Muscle of arm (tissue), 14 donors: ENCODE measurements at places on chromosomes 1 and 21. TPM values are rescaled to one million over a fixed set of nuclear protein-coding genes. Genes with fewer than 3 reads are reported as not detected.

DNA sequence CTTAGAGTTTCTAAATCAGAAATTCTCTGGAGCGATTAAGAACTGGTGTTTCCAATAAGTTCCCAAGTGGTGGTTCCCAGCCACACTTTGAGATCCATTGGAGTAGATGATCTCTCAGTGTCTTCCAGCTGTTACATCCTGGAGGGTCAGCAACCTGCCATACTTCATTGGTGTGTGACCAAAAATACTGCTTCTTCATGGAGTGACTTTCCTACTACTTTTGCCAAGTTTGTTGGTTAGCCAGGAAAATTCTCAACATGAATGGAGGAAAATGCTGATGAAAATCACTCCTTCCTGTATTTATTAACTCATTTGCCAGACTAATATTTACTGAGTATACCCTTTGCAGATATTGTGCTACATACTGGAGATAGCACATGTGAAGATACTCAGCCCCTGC, 186.1 kb downstream of the FGGY start:
- DNase-seq = peak; percentile 51

- no peak for DNase-seq
Measured at GRCh38 chr1:48817505-48818114, 40.9 kb upstream of the BEND5 start.

DNA sequence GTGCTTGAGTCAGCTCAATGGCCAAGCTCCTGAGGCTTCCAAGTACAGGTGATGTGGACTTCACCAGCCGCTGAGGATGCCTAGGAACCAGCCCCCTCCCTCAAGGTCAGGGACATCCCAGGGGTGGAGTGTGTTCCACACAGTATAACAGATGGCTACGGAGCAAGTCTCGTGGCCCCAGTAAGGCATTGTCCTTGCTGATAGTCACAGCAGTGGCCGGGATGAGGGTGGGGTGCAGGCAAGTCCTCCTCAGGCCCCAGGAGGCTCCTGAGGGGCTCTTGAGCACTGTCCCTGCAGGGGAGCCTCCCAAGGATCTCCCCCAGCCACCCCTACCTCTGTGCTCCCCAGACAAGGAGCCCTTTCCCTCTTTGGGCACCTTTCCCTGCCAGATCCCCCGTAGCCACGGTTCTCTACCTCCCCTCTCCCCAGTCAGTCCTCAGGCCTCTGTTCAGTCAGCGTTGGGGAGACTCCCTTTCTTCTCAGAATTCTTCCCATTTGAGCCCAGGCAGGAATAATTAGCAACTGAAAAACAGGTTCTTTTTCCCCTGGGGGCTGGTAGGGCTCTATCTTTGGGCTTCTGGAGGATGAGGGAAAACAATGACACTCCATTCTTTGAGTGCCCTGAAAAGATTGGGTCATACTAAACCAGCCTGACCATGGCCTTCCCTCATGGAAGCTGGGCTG, 7.1 kb upstream of the THEM5 start:
- DNase-seq = no peak

DNA sequence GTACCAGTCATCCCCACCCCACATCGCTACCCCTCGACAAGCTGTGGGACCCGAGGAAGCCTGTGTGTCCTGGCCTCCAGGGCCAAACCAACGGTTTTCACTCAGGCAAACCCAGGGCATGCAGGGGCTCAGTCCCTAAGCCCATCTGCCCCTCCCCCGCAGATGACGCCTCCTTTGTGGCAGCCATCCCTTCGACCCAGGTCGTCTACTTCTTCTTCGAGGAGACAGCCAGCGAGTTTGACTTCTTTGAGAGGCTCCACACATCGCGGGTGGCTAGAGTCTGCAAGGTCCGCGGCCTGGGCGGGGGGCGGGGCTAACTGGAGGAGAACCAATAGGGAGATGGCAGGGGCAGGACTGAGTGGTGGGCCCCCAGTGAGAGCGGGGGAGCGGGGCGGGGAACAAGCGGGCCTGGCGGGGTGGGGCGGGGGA, 7.4 kb downstream of the SEMA4A start:
- peak; percentile 89 for DNase-seq

- DNase-seq = no peak
Measured at GRCh38 chr1:222923506-222923905, 108.7 kb downstream of the DISP1 start.

DNA sequence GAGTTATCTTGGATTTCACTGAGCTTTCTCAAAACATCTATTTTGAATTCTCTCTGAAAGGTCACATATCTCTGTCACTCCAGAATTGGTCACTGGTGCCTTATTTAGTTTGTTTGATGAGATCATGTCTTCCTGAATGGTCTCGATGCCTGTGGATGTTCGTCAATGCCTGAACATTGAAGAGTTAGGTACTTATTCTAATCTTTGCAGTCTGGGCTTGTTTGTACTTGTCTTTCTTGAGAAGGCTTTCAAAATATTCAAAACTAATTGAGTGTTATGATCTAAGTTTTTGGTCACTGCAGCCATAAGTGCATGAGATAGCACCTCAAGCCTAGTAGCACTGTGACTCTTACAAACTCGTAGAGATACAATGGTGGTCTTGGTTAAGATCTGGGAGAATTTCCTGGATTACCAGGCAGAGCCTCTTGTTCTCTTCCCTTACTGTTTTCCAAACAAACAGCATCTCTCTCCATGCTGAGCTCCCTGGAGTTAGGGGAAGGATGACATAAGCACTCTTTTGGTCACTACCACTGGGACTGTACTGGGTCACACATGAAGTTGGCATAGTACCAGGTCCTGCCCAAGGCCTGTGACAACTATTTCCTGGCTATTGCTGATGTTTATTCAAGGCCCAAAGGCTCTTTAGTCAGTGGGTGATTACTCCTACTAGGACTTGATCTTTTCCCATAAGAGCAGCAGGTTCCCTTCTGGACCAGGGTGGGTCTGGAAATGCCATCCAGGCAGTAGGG, 25.6 kb downstream of the SLC22A15 start:
- DNase-seq = no peak

DNA sequence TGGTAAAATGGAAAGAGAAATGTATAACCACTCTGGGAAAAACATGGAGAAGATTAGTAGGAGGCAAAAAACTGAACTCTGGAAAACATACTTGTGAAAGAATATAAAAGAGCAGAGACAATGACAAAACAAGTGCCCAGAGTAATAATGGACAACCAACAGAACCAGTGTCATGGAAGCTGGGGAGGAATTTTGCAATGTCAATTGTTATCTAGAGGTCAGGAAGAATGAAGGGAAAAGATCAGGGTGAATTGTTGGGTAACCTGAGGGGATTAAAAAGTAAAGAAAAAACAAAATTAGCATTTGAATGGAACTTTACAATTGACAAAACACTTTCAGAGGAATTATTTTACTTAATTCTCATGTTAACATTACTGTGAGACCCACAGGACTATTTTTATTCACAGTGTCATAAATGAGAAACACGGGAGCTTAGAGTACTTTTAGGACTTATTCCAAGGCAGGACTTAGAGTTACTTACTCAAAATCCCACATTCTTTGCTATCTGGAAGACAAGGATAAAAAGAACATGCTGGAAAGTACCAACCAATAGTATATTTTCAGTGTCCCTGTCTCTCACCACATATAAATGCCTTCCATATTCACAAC, 19.5 kb downstream of the JAM2 start:
- no peak for DNase-seq

- DNase-seq = no peak
Measured at GRCh38 chr1:219083631-219084030, 90.0 kb upstream of the LYPLAL1 start.

DNA sequence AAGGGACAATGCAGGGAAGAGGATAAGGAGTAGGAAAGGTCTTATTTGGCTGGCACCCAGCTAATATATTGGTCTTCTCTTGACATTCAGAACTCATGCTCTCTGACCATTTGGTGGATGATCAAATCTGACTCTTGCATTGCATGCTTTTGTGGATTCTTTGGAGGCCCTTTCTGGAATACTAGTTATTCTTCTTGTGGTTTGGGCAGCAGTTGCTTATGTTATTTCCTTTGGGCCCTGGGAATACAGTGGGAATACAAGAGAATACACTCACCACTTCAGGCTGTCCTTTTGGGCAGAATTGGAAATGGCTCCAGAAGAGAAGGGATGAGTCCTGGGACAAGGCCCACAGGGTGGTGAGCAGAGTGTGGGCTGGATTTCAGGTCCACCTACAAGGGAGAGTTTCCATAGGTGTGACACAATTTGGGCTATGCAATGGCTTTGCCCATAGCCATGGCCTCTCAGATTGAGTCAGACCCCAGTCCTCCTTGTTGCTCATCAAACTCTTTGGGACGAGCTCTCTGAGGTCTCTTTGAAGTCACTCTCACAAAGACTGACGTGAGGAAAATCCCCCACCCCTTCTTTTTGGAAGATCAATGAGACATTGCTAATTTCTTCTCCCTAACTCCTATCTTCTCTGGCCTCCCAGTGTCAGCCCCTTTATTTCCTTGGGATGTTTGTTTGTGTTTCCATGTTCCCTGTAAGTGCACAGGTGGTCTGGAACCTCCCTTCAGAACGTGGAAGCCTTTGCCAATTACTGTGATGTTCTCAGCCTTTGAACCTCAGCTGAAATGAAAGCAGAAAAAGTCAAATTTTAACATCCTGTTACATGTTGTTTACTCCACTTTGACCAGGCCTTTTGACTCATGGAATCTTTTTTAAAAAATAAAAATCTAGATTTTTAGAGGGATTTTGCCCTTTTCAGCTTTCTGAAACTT, 19.4 kb downstream of the HSD11B1 start:
- DNase-seq = no peak

DNA sequence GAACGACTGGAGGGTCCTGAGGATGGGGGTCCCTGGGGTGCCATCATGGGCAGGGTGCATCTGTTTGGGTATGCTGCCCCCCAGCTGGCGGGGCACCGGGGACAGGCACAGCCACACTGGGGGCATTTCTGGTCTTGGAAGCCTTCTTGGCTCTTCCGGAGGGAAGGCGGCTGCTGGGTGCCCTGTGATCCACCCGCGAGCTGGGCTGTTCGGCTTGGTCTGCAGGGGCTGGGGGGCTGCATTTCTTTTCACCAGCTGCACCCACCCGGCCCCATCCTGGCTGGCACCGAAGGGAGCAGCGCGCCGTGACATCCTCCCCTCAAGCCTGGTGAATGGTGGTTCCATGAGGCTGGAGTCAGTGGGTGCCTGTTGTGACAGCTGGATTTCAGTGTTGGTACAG, 12.2 kb downstream of the FAAP20 start:
- DNase-seq = no peak

- no peak for DNase-seq
Measured at GRCh38 chr1:53642215-53642555, 96.8 kb downstream of the GLIS1 start.

- DNase-seq = no peak
Measured at GRCh38 chr1:41272601-41273000, 30.5 kb upstream of the SCMH1 start.

- DNase-seq = no peak
Measured at GRCh38 chr1:32884032-32884372, 2.3 kb upstream of the HPCA start.

- no peak for DNase-seq
Measured at GRCh38 chr1:5727871-5728643, 264.2 kb downstream of the NPHP4 start.

DNA sequence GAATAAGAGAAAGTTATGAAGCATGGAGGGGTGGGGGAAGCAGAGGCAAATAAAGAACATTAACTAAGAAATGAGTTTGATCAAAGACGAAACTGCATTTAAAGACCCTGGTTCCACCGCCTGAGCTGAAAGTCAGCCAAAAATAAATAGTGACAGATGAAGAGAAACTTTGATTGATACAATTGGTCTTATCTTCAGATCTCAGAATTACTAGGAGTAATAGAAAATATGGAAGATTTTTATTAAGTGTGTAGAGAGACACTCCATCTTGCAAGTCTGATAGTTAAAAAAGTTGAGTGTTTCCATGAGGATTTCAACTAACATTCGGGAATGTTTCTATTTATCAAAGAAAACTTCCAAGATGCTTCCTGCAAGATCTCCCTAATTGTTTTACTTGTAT, 418.2 kb upstream of the ADGRL2 start:
- no peak for DNase-seq

DNA sequence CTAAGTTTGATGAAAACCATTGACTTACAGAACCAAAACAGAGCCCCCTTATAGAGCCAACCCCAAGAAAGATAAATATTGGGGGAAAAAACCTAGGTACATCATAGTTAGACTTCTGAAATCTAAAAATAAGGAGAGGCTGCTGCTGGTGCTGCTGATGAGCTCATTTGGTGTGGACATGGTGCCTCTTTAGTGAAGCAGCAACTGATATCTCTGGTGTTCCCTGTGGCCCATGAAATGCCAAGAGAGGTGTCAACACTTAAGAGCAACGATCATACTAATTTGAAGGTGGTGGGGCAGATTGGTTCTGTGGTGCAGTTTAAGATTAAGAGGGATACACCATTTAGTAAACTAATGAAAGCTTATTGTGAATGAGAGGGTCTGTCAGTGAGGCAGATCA, 35.9 kb downstream of the ST3GAL3 start:
- DNase-seq = no peak

- no peak for DNase-seq
Measured at GRCh38 chr1:227910511-227911153, 37.1 kb downstream of the WNT9A start.

DNA sequence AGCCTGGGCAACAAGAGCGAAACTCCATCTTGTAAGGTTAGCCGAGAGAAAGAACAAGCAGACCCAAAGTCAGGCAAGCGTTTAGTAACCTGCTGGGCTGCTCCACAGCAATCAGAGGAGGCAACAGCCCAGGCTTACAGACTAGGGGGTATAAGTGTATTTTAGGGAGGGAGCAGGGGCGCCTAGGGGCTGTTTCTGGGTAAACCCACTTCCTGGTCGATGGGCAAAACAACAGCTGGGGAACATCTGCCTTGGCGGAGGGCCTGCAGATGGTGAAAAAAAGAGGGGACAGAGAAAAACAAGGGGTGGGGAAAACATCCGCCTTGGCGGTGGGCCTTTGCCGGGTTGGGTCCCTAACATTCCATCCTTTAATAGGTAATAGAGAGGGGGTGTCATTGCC, 5.2 kb downstream of the TAS1R1 start:
- DNase-seq = no peak

GRCh38 chr1:187744665-187745064, 915.9 kb downstream of the PLA2G4A start:
- no peak for DNase-seq

DNA sequence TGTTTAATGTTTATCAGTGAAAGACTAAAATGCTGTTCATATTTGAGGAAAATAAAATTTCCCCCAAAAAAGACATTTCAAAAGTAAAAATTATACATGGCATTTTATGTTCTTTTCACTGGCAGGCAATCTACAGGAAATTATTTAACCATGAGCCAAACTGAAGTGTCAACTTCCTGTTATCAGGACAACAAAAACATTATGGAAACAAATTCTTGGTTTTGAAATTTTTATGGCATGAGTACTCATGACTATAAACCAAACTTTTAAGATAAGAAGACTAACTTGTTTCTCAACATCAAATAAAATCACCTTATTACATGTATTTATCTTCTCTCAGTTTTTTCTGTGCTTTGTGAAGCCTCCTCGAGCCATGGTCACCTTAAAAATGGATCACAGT, 698.6 kb downstream of the LTN1 start:
- DNase-seq = no peak

GRCh38 chr1:29451368-29451892, 215.1 kb downstream of the PTPRU start:
- no peak for DNase-seq

The LIN9 gene
- polyA plus RNA-seq = 8.6 TPM

The LINGO4 gene
- not detected for polyA plus RNA-seq

The RNU1-3 gene
- polyA plus RNA-seq = not detected

The PRR9 gene
- not detected for polyA plus RNA-seq

The SH3BP5L gene
- polyA plus RNA-seq = 20.9 TPM

The RGS7 gene
- not detected for polyA plus RNA-seq

The UBL4B gene
- polyA plus RNA-seq = not detected

The KCNA2 gene
- 1.1 TPM for polyA plus RNA-seq

The TNFRSF4 gene
- 1.4 TPM for polyA plus RNA-seq

The ZMYND12 gene
- polyA plus RNA-seq = 0.60 TPM

The WNT2B gene
- polyA plus RNA-seq = 4.5 TPM

The SIPA1L2 gene
- 37.4 TPM for polyA plus RNA-seq

The PTPRU gene
- 26.3 TPM for polyA plus RNA-seq

The FAM43B gene
- not detected for polyA plus RNA-seq

The GJA9 gene
- polyA plus RNA-seq = 0.31 TPM
